ENCODE measurements at places on chromosomes 2 and 18.

GRCh38 chr2:17427401-17427800, 90.8 kb downstream of the RAD51AP2 start:
- no peak for ATAC-seq

DNA sequence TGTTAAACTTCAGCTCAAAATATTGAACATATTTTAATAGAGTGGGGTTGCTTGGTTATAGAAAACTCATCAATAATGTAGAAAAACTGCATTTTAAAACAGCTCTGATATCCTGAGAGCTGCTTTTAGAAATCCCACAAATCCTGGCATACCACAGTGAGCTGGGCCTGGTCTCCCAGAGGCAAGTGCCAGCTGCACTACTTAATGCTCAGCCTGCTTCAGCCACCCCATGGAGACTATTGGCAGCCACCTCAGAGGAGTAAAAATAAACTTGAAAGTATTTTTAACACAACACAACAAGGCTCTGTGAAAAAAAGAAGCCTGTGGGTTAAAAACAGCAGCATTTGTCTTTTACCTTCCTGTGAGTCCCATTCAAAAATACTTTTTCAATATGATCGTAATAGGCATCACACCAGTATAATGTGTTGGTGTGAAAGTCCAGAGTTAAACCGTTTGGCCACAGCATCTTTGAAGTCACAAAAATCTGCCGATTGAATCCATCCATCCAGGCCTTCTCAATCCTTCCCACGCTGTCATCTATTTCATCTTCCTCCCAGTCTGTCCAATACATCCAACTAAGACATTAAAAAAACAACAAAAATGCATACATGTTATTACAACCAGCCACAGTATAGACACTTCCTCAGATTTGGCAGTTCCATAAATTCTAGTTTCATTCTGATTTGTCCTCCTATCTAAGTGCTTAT, 1115.3 kb downstream of the LRP1B start:
- ATAC-seq, result peak; percentile 37

- ATAC-seq, result no peak
These were observed 88.2 kb downstream of the ACKR3 start for GRCh38 chr2:236657801-236658200.

DNA sequence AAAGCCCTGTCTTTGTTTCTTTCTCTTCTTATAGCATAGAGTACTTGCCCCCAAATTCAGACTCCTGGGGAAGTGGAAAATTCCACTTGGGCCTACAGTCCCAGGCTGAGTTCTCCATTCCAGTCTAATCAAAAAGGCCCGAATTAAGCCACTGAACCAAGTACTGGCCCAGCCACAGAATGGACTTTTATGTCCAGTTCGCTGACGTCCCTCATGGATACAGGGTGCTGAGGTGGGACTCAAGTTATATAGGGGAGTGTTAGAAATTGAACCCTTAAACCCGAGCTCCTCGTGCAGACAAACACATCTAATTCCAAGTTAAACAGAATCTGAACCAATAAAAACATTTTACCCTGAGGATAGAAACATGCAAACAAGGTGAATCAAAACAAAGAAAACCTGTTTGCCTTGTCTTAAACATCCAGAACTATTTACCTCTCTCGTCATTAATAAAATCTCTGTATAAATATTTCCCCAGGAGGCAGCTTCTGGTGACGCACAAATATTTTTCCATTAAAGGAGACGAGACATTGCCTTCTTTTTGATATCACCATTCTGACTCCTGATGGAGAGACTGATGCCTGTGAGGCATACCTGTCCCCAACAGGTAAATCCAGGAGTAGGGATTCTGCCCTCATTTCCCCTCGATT, 136.8 kb upstream of the ARL4C start:
- ATAC-seq, result no peak

DNA sequence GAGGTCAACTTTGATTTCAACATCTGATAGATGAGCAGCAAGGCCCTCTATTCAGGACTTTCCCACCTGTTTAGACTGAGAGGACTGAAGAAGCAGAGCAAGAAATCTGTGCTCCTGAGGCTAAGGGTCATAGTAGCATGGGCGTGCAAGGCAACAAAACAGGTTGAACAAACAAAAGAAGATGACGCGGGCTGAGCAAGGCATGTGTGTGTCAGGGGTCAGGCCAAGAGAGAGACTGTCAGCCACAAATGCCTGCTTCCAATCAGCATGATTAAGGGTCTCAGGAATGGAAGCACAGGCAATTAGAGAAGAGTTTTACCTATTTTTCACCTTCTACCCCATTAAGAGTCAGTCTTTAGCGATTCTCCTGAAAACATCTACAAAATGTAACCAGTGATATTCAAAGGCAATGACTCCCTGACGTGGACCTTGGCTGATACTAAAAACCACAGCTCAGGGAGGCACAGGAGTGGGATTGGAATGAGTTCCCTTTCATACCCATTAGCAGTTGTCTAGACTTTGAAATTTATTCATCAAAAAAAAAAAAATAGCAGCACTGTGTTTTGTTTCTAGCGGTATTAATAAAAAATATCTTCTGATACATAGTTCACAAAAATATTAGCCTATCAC, 81.9 kb downstream of the DYNAP start:
- no peak for ATAC-seq

- ATAC-seq, result peak; percentile 79
These were observed 18.6 kb upstream of the PEX13 start for GRCh38 chr2:60998628-60999545.

DNA sequence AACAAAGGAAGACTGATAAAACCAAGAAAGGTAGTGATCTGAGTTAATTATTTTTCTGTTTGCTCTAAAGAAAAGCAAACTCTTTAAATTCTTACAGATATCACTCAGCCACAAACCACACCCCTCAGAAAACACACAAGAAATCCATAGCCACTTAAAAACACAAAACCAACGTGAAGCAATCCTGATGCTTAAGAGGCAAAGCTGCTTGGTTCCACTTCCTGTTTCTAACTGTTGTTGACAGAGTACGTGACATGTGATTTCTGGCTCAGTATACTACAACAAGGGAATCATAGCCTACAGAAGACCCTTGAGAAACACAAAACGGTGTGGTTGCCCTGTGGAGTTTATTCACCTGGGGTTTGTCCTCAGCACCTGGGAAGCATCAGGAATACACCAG, 240.9 kb upstream of the APCDD1 start:
- ATAC-seq, result no peak

DNA sequence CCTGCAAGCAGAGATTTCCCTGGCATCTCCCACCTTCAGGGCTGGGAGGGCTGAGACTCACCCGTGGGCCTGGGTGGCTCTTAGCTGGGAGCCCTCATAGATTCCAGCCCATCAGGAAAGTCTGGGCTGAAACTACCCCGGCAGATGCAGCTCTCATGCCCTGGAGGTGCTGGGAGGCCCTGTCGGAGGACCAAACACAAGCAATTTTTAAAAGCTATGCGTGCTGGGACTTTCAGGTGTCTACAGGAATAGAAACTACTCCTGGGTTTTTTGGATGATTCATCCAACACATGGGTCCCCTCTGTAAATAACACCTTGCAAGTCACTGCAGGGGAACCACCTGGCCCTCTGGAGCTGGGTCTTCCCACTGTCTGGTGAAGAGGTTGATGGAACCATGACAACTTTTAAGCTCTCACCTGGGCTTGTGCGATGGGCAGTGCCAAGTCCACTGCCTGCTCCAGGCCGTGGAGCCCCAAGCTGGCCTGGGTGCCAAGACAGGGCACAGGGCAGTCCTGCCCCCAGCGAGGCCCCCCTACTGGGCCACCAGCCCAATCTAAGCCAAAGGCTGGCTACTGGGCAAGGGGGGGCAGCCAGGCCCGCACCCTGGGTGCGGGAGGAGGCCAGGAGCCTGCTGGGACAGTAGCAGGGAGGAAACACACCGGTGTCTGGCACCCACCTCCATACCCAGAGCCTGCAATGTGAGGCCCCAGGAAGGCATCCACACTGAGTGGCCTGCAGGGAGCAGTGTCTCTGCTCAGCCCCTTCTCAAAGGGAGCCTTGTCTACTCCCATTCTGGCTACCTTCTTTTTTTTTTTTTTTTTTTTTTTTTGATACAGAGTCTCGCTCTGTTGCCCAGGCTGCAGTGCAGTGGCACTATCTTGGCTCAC, 1.1 kb upstream of the GPR55 start:
- ATAC-seq, result peak; percentile 67

DNA sequence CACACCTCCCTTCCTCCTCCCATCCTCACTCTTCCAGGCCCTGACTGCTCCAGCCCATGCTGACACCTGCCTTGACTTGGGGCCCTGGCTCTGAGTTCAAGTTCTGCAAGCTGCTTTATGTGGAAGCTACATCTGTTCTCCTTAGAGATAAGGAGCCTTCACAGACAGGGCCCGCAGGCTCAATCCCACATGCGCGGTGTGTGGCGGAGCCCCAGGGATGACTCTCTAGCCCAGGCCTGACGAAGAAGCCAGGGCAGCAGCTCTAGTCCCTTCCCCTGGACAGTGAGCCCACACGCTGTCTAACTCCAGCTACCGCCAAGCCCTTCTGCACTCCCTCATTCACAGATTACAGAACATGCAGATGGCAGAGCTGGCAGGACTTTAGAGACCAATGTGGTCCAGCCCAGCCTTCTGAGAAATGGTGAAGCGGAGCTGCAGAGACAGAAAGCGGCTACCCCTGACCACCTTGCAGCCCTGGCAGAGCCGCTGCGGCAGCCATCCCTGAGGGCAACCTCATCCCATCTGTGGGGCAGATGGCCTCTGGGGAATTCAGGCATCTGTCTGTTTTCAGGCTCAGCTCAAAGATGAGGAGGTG, 304.3 kb downstream of the CELF4 start:
- ATAC-seq, result no peak

DNA sequence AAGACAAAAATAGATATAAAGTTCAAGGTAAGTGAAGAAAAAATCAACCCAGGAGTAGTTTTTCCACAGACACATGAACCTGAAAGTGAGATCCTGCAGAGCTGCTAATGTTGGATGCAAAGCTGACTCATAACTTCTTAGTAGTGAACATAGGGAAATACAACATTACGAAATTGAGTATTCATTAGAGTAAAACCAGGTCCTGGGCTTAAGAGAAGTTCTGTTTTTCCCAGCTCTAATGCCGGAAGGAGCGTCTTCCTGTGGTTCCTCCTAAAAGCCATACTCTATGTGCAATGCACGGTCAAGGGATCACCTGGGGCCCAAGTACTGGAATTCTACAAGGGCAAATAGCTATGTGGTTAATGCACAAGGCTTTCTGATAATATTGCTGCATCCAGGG, 141.7 kb downstream of the RBMS1 start:
- peak; percentile 61 for ATAC-seq

DNA sequence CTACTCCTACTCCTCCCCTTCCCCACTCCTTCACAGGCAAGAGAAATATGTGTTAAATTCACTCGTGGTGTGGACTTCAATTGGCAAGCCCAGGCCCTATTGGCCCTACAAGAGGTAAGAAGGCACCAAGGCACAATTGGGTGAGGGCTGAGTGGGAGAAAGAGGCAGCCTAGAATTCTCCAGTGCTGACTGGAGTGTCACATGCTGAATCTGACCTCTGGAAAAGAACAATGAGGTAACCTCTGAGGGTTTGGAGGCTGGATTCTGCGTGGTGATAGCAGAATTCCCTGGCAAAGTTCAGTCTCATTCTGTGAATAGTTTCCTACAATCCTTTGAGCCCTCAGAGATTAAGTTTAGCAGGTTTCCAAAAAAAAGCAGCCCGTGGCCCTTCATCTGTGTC, 6.9 kb downstream of the CENPA start:
- ATAC-seq, result no peak
